ENCODE measurements at places on chromosomes 3 and 15.
A peak's percentile ranks its signal among the peaks of the same experiment; 100 is the strongest.

GRCh38 chr3:105997800-105998526, 129.2 kb upstream of the CBLB start:
- DNase-seq: no peak

GRCh38 chr15:40301467-40302179, 6.1 kb downstream of the PLCB2 start:
- no peak for DNase-seq

DNA sequence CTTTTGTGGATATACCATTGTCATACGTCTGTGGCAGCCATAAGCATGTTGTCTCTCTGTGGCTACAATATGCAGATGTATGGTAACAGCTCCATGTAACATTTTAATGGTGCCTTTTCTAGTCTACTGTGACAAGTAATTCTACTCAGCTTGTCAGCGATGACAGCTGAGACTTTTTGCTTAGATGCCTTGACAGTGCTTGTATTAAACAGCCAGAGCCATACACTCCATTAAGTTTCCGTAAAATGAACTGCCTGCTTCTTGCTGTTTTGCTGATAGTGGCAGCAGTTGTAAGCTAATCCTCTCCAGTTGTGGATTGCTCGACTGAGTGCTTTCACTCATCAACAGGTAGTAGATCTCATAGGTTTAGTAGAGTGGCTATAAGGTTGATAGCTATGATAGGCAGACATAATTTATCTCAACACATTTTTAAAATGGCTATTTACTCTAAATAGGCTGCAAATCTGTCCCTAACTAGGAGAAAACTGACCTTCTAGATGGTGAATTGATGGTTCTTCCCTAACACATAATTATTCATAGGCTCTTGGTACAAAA, 260.2 kb upstream of the NAALADL2 start:
- no peak for DNase-seq

DNA sequence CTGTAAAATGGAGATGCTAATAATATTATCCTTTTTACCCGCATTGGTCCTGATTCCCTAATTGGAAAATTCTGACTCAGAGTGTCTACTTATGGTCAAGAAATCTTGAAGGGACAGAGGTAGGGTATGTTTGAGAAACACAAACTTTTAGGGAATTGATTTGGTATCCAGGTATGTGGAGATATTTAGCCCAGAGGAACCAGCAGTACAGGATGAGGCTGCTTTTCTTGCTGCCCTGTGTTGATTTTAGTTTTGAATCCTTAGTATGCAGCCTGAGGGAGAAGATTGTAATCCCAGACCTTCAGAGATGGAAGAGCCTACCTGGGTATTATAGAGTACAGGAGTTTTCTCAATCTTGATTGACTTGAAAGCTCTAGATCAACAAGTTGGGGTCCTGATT, 569.1 kb downstream of the PDCD6IP start:
- DNase-seq: no peak

GRCh38 chr3:129603561-129603942, 2.9 kb downstream of the PLXND1 start:
- no peak for DNase-seq

DNA sequence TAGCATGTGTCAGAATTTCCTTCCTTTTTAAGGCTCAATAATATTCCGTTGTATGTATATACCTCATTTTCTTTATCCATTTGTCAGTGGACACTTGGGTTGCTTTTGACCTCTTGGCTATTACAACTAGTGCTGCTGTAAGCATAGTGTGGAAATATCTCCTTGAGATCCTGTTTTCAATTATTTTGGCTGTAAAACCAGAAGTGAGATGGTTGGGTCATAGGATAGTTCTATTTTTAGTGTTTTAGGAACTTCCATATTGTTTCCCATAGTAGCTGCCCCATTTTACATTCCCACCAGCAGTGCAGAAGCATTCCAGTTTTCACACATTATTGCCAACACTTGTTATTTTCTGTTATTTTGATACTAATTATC, 70.4 kb upstream of the C15orf39 start:
- DNase-seq: no peak

DNA sequence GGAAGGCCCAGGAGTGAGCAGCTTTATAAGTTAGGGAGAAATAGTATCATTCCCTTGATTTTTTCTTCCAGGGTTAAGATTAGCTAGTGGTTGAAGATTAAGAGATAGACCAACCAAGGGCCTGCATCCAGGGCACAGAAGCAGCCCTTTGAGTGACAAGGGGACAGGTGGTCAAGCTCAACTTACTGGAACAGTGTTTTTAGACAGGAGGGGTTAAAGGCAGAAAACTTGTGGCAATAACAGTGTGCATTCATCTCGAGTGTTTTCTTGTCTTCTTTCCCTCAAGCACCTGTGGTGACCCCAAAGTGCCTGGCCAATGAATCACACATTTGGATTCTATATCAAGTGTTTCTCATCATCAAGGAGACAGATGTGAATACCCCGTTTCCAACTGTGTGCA, 267.5 kb downstream of the PDCD6IP start:
- no peak for DNase-seq

- DNase-seq: peak; percentile 5
Observed at GRCh38 chr3:43638594-43639447, 17.0 kb upstream of the ANO10 start.

GRCh38 chr3:46929324-46929723, 47.2 kb downstream of the CCDC12 start:
- no peak for DNase-seq

DNA sequence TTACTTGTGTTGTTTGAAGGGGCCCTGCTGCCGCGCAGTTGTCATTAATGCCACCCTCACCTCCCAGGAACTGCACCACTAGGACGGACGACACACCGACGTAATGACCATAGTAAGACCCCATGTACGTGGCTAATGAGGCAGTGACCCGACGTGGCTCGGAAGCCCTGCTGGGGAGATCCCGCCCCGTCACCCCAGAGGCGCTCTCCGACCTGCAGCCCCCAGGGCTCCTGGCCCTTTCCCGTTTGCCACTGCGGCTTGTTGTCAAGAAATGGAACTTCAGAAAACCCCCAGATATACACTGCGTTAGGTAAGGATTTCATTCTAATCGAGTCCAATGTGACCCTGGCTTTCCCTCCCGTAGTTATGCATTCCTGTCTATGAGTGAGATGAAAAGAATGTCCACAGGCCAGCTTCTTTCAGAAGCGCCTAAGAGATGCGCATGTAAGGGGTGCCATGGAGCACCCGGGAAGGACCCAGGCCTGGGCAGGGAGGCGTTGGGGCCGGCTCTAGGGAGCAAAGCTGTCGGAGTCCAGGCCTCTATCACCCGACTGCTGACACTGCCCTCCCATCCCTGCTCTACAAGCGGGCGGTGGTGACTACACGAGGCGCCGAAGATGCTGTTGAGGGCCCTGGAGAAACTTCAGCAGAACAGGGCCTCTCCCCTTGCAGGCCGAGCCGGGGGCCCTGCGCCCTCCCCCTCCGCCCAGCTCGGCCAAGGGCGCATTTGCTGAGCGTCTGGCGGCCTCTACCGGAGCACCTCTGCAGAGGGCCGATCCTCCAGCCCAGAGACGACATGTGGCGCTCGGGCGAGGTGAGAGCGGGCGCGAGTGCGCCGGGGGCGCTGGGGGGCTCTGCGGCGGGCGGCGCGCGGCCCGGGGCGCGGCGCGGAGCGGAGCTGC, at the start of gene GABRA5:
Gene GABRA5 (plus strand): TSS at position 765 of the 902 bp plus-strand sequence. CDS start 2,187 bp downstream, outside the sequence.
- DNase-seq: peak; percentile 25

DNA sequence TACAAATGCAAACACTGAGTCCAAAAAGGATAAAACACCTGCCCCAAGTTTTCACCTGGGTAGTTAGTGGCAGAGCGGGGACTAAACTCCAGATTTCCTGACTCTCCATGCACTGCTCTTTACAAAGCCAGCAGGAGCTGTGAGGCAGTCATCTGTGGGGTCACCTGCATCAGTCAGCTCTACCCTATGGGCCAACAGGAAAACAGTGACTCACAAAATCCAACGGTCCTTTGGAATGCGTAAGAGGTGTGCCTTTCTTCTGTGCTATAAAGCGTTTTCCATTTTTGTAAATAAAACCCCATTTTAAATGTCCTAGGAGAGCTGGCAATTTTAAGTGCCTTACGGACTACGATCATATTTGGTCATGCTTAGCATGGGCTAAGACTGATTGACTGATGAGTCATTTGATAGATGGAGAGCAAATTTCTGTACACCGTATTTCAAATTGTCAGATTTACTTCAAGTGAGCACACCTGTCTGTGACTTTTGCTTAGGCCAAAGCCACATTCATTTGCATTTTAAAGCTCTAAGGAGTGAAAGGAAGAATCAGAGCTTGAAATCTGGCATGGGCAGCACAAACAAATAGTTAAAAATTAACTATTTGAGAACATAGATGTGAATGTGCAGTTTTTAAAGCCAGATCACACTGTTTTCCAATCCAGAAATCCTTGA, 4.4 kb upstream of the COL8A1 start:
- no peak for DNase-seq

DNA sequence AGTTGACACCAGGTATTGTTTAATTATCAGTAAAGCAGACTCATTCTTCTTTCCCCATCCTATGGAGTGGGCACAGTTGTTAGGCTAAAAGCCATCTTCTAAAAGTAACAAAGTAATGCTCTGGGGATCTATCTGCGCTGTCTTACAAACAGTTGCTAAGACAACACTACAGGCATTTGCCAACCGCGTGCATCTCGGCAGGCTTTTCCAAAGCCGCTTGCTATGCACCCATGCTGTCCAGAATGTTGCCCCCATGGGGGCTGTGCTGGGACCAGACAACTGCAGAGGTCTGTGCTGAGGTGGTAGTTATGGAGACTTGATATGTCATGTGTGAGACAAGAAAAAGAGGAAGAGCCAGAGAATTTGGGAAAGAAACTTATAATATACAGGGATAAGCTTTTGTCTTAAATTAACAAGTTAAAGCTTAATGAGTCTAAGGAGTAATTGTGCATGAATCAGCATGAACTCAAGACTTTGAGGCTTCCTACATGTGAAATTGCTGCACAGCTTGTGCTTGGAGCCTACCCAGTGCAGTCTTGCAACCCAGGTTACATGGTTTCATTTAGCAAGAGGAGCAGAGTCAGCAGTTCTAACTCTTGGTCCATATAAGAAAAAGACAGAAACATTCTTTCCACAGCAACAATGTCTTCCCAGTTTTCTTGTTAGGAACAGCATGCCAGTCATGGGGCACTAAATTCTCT, 38.9 kb upstream of the DCLK3 start:
- DNase-seq: no peak

DNA sequence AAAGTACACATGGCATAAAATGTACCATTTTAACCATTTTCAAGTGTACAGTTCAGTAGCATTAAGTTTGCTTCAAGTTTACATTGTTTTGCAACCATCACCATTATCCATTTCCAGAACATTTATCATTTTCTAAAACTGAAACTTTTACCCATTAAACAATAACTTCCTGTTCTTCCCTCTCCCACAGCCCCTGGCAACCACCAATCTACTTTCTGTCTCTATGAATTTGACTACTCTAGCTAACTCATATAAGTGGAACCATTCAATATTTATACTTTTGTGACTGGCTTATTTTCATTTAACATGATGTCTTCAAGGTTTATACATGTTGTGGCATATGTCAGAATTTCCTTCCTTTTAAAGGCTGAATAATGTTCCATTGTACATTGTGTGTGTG, 19.9 kb downstream of the TMEM62 start:
- no peak for DNase-seq

GRCh38 chr3:112530573-112530972, 31.2 kb downstream of the ATG3 start:
- no peak for DNase-seq

GRCh38 chr3:30804984-30805383, 89.5 kb downstream of the GADL1 start:
- no peak for DNase-seq

GRCh38 chr3:59731943-59732342, 682.1 kb upstream of the CFAP20DC start:
- no peak for DNase-seq

DNA sequence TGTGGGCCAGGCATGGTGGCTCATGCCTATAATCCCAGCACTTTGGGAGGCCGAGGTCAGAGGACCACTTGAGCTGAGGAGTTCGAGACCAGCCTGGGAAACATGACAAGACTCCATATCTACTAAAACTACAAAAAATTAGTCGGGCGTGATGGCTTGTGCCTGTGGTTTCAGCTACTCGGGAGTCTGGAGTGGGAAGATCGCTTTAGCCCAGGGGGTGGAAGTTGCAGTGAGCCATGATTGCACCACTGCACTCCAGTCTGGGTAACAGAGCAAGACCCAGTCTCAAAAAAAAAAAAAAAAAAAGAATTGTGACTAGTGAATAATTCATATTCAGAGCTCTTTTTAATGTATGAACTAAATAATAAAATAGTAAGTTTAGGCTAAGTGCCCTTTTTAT, 87.8 kb upstream of the TSEN2 start:
- no peak for DNase-seq

DNA sequence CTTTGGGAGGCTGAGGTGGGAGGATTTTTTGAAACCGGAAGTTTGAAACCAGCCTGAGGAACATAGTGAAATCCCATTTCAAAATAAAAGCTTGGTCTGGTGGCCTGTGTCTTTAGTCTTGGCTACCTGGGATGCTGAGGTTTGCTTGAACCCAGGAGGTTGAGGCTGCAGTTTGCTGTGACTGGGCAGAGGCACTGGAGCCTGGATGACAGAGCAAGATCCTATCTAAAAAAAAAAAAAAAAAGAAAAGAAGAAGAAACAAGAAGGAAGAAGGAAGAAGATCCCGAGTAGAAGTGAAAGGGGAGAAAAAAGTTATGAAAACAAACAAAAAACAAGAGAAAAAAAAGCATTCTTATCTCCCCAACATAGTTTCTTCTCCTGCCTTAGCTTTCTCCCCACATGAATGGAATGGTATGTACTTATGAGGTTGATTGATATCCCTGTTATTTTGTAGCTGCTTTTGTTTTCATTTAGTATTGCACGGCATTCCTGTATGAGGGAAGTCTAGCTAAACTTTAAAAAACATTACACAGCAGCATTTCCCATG, 42.4 kb downstream of the TMEM40 start:
- no peak for DNase-seq

- DNase-seq: no peak
Observed at GRCh38 chr15:32867313-32867626, 149.5 kb downstream of the GREM1 start.

DNA sequence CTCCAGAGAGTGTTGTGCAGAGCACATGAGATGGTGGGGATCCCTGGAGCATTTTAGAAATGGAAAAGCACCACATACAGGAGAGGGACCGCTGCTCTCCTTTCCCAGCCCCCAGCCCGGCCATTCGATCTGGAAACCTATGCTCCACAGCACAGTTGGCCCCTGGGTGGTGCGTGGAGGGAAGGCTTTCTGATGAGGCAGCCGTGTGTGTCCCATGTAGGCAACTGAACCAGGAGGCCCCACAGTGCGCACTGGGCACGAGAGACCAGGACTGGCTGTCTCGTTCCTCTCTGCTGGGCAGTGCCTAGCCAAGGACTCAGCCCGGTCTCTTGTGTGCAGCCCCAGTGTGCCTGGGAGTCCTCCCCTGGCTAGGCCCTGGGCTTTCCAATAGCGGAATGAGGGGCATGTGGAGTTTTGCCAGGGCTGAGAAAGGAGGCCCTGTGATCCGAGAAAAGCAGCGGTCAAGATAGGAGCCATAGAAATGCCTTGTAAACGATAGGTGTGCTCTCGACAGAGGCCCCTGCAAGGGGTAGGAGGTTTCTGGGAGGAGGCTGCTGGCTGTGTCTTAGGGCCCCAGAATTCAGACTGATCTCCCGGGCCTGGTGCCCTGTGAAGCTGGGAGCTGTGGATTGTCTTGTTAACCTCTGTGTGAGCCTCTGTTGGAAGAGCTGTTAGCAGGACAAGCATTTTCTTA, 39.0 kb downstream of the CHDH start:
- no peak for DNase-seq

Data from NCI-H748 treated with DMSO at 0.1 percent for 48 hours (cell line).